ENCODE measurements at places on chromosomes 4 and X.

DNA sequence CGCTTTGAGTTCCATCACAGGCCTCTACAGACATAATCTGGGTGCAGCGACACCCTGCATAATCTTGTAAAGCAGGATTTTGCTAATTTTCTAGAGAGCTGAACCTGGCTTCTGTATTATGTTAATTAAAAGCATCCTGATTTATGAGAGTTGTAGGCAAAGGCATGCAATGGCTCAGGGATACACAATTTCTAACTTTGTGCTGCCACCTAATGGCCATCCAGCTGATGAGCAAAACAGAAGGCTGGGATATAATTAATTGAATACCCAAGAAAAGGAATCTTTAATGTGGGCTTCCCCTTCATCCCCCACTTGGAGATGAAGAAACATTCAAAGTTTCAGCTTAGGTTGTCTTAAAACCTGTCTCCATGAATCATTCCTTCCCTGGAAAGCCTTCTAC, 78.1 kb downstream of the BMP15 start:
- DNase-seq = no peak

DNA sequence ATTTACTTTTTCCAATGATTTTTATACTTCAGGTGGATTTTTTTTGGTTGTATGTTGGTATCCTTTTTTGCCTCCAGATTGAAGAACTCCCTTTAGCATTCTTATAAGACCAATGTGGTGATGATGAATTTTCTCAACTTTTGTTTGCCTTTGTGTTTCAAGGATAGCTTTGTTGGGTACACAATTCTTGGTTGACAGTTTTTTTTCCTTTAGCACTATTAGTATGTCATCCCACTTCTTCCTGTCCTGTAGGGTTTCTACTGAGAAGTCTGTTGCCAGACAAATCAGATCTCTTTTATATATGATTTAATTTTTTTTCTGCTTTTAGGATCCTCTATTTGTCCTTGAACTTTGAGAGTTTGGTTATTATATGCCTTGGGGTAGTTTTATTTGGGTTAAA, 463.0 kb upstream of the GALNT7 start:
- DNase-seq = no peak

DNA sequence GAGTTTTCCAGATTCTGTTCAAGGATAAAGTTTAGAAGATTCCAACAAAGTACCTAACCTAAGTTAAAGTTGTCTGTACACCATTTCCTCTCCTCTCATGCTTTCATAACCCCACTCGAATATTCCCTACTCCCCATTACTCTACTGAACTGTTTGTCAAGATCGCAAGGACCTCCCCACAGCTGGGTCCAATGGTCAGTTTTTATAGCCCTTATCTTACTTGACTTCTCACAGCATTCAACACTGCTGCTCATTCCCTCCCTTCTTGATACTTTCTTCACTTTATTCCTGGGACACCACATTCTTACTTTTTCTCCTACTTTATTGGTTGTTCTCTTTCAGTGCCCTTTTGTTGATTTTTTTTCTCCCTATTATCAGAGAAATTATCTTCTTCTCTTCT, 30.9 kb downstream of the QDPR start:
- DNase-seq = no peak

- no peak for DNase-seq
Observed at GRCh38 chr4:7810783-7811535, 128.7 kb downstream of the AFAP1 start.

GRCh38 chr4:55445921-55446577, 50.3 kb downstream of the TMEM165 start:
- no peak for DNase-seq

DNA sequence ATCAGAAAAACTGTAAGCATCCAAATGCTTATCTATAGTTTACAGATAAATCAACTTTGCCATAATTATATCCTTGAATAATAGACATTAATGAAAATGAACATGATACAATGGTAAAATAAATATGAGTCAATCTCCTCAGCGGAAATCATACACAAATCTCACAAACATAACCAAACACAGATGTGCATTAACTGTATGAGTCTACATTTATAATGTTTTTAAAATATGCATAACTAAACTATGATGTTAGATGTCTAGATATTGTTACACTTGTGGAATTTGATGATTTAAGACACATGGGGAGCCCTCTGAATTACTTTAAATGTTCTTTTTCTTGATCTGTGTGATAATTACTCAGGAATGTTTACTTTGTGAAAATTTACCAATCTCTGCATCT, 951.2 kb downstream of the TECRL start:
- no peak for DNase-seq

GRCh38 chr4:41358647-41359421, 102.1 kb downstream of the UCHL1 start:
- peak; percentile 60 for DNase-seq

DNA sequence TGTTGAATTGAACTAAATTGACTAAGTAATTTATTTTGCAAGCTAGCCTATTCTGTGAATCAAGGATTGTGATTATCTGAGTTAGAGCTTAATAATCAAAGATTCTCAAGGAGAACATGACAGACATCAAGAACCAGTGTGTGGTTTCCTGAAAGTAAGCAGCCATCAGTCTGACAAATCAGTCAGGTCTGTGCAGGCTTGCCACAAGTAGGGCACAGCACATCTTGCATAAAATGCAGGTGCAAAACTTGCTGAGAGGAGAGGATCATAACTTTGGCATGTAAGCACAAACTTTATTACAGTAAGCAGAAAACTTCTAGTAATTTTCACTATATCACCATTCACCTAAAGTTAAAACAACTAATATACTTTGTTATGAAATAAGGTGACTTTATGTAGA, 22.5 kb downstream of the FAM241A start:
- no peak for DNase-seq

- no peak for DNase-seq
Observed at GRCh38 chr4:34280131-34280530, 1964.2 kb downstream of the ARAP2 start.

DNA sequence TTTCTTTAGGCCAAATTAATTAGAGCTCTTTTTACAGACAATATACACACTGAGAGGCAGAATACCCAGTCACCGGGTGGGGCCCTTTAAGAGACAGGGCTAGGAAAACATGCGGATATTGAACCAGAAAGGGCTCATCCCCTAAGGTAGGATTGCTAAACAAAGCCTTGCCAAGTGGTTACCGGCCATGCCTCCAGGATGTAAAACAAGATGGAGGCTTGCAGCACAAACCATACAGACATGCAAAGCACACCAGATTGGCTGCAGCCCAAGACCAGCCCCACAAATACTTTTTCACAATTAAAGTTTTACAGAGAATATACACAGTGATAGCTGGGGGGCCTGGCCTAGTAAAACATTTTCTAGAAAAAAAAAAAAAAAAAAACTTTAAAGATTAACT, 210.0 kb downstream of the KLHL4 start:
- DNase-seq = no peak

- DNase-seq = no peak
Observed at GRCh38 chr4:24551492-24552289, 32.7 kb downstream of the DHX15 start.

Data from spleen (tissue), 13 donors.